ENCODE measurements at places on chromosomes 2 and 18.

- DNase-seq = no peak
Observed at GRCh38 chr18:8763611-8764010, 58.3 kb downstream of the MTCL1 start.

- no peak for DNase-seq
Observed at GRCh38 chr2:188199716-188200128, 92.0 kb upstream of the GULP1 start.

- no peak for DNase-seq
Observed at GRCh38 chr2:150486539-150487484, 655 bp downstream of the RND3 start.

GRCh38 chr2:151217343-151217742 lies 44.3 kb downstream of the RBM43 start:
- no peak for DNase-seq

DNA sequence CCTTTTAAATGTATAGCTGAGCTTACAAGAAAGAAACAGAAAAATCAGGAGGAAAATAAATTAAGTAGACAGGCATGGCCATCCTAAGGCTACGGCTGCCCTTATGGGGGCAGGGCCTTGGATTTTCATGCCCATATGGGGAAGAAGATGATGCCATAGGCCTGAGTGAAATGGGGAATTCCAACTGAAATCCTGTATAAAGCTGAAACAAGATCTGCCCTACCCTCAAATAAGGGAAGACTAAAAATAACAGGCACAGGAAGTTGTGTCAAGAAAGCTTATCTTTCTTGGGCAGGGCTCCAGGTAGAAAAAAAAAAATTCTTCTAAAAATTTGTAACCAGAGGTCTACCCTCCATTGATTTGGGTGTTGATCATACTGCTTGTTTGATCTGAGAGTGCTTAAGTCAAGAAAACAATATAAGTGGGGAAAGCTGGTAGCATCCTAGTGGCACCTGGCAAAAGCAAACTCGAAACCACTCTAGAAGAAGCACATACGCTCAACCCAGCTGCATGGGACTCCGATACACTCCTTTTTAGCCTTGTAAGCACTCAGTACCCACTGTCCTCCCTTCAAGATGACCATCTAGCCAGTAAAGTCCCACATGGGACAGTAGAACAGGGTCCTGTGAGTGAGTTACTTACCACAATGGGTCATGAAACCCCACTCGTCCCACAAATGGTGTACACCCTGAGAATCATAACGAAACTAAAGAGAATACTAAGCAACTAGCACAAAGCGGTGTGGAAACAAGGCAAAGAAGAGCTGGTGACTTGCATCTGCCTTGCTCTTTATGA lies 22.3 kb downstream of the DNAH7 start:
- no peak for DNase-seq

DNA sequence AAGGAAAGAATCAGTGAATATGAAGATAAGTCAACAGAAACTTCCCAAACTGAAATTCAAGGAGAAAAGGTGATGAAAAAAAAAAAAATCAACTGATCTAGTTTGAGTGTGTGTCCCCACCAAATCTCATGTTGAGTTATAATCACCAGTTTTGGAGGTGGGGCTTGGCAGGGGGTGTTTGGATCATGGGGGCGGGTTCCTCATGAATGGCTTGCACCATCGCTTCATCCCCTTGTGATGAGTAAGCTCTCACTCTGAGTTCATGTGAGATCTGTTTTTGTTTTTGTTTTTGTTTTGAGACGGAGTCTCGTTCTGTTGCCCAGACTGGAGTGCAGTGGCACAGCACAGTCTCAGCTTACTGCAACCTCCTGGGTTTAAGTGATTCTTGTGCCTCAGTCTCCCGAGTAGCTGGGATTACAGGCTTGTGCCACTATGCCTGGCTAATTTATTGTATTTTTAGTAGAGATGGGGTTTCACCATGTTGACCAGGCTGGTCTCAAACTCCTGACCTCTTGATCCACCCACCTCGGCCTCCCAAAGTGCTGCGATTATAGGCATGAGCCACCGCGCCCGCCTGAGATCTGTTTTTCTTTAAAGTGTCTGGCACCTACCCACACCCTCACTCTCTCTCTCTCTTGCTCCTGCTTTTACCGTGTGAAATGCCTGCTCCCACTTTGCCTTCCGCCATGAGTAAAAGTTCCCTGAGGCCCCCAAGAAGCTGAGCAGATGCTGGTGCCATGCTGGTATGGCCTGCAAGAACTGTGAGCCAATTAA lies 4.0 kb upstream of the SLC66A2 start:
- no peak for DNase-seq
